ENCODE measurements at places on chromosomes 11 and 22.

GRCh38 chr11:85299258-85299942, 327.7 kb downstream of the DLG2 start:
- no peak for DNase-seq

GRCh38 chr11:18849406-18849805, 57.8 kb upstream of the PTPN5 start:
- no peak for DNase-seq

- DNase-seq = no peak
Observed at GRCh38 chr22:24503843-24504338, 8.8 kb downstream of the UPB1 start.

DNA sequence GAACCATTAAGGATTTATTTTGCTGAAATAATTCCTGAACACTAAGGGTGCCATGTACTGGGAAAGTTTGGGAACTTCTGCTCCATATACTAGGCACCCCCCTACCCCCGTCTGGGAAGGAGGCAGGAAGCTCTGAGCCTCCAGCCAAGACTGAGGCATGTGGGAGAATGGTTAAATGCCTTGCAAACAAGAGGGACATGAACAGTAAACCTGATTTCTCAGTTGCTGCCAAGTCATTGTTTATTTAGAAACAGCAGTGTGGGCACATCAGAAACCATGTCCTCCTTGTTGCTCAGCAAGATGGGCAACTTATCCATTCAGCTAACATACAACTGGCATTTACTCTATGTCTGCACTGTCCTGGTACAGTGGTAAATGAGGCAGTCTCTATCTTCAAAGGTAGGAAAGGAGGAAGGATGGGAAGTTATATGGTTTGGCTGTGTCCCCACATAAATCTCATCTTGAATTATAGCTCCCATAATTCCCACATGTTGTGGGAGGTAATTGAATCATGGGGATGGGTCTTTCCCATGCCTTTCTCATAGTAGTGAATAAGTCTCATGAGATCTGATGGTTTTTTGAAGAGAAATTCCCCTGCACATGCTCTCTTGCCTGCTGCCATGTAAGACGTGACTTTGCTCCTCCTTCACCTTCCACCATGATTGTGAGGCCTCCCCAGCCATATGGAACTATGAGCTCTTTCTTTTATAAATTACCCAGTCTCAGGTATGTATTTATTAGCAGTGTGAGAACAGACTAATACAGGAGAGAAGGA, 459.1 kb downstream of the MIAT start:
- no peak for DNase-seq

DNA sequence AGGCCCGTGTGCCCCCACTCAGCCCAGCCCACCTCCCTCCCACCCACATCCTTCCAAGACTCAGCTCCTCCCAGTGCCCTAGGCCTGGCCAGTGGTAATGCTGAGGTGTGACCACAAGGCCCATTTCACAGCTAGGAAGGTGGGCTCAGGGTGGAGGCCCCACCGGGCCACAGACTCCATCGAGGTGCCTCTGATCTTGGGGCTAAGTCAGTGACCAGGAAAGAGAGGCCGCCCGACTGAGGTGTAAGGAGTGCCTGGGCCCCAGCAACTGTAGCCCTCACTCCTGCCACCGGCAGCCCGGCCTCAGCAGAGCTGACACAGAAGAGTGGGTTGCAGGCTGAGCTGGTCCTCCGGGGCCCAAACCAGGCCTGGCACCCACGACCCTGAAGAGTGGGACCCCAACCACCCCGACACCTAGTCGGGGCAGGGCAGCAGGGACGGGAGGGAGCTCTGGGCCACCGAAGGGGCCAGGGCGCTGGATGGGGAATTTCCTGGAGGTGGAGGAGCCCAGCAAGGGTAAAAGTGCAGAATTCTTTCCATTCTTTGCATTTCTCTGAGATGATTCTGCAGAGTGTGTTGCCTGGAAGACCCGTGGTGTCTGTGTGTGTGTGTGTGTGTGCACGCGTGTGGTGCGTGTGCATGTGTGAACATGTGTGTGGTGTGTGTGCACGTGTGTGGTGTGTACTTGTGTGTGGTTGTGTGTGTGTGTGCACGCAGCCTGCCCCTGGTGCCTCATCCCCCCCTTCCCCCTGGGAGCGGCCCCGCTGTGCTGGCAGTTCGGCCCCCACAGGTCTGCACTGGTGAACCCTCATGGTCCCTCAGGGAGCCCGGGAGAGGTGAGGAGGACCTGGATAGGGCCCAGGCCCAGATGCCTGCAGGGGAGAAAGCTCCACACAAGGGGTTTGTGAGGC, 8.3 kb upstream of the PIM3 start:
- DNase-seq = no peak

DNA sequence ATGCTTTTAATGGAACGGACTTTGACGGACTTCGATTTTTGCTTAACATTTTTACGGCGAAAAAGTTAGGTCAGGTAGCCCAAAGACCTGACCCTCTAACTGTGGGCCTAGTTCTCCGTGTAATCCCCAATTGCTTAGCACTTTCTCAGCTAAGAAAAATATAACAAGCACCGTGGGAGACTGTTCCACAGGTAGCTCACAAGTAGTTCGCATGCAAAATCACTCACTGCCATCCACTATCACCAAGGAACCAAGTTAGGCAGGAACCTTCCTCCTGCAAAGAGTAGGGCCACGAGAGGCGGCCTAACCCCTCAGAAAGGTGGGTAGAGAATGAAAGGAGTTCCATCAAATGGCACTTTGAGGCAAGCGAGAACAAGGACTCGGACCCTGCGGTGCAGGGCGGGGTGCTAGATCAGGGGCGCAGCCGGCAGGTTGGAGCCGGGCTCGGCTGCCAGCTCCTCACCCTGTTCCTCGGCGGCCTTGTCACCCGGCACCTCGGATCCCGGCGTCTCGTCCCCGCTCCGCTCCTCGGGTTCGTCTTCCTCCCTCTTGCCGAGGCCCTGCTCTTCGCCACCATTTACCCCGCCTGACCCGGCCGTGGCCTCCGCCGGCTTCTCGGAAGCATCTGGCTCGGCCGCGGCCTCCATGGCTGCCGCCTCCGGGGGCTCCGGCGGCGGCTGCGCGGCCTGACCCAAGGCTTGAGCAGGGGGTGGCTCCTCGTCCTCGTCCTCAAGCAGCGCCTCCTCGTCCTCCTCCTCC, 922 bp downstream of the HNRNPUL2 start:
- no peak for DNase-seq

GRCh38 chr22:42905702-42906183, 48.7 kb upstream of the ARFGAP3 start:
- DNase-seq = no peak

GRCh38 chr11:73625696-73626318, 20.6 kb upstream of the PLEKHB1 start:
- peak; percentile 40 for DNase-seq

Data from stimulated activated CD8-positive, alpha-beta memory T cell treated with anti-CD3 and anti-CD28 coated beads, Interleukin-4, amount 100 ng/mL, for 4 hours (primary cell).